ENCODE measurements at places on chromosomes 3 and 15. TPM values are rescaled to one million over a fixed set of nuclear protein-coding genes. Genes with fewer than 3 reads are reported as not detected.

The IQCH gene
- 1.5 TPM for total RNA-seq

The SKIL gene
- total RNA-seq = 34.3 TPM

The TM4SF4 gene
- total RNA-seq = not detected

The USF3 gene
- 31.8 TPM for total RNA-seq

The RUVBL1 gene
- 16.3 TPM for total RNA-seq

The MINDY2 gene
- 16.5 TPM for total RNA-seq

The SENP2 gene
- total RNA-seq = 48.6 TPM

The GPR62 gene
- 0.94 TPM for total RNA-seq

The GOLGA8F gene
- total RNA-seq = not detected

The LRRC31 gene
- not detected for total RNA-seq

The PHC3 gene
- total RNA-seq = 57.1 TPM

The MOBP gene
- total RNA-seq = not detected

The HYKK gene
- 2.8 TPM for total RNA-seq

The CXCR6 gene
- 0.38 TPM for total RNA-seq

The C3orf22 gene
- total RNA-seq = not detected

The TAGLN3 gene
- not detected for total RNA-seq

The ARMC8 gene
- 65.2 TPM for total RNA-seq

The UTS2B gene
- total RNA-seq = 0.82 TPM

The TRIM42 gene
- not detected for total RNA-seq

The SST gene
- total RNA-seq = not detected

The ATP11B gene
- total RNA-seq = 95.9 TPM

The C3orf49 gene
- total RNA-seq = not detected

The ESYT3 gene
- total RNA-seq = 0.44 TPM

The FANCD2OS gene
- not detected for total RNA-seq

The SEMA5B gene
- total RNA-seq = 0.51 TPM

The THRB gene
- 38.5 TPM for total RNA-seq

The SLC27A2 gene
- 1.0 TPM for total RNA-seq

The ALS2CL gene
- 30.3 TPM for total RNA-seq

The TEX55 gene
- total RNA-seq = not detected

The BUB1B gene
- 0.33 TPM for total RNA-seq

The GOLGA8G gene
- total RNA-seq = not detected

The GPR27 gene
- not detected for total RNA-seq

The CHST14 gene
- 9.7 TPM for total RNA-seq

The POPDC2 gene
- total RNA-seq = 2.9 TPM

The GDPGP1 gene
- 3.2 TPM for total RNA-seq

The MEGF11 gene
- not detected for total RNA-seq

The GOLGA8J gene
- 0.51 TPM for total RNA-seq

The FEZF2 gene
- not detected for total RNA-seq

The DNAJA4 gene
- total RNA-seq = 15.4 TPM

The C2CD4B gene
- total RNA-seq = 1.1 TPM

The MASP1 gene
- total RNA-seq = 20.4 TPM

The ROPN1B gene
- not detected for total RNA-seq
